ENCODE measurements at places on chromosomes 1 and 21. TPM values are rescaled to one million over a fixed set of nuclear protein-coding genes. Genes with fewer than 3 reads are reported as not detected.

The RAB25 gene
- not detected for total RNA-seq

The FCRLB gene
- total RNA-seq = 0.90 TPM

The MARCKSL1 gene
- total RNA-seq = 34.7 TPM

The TRIM45 gene
- total RNA-seq = 1.7 TPM

The CFHR3 gene
- total RNA-seq = not detected

The ERG gene
- total RNA-seq = not detected

The CHIA gene
- not detected for total RNA-seq

The FAM151A gene
- total RNA-seq = not detected

The CACNA1S gene
- total RNA-seq = not detected

The PSRC1 gene
- 34.6 TPM for total RNA-seq

Measured in IMR-90 (cell line).